ENCODE measurements at places on chromosomes 13 and 19.

DNA sequence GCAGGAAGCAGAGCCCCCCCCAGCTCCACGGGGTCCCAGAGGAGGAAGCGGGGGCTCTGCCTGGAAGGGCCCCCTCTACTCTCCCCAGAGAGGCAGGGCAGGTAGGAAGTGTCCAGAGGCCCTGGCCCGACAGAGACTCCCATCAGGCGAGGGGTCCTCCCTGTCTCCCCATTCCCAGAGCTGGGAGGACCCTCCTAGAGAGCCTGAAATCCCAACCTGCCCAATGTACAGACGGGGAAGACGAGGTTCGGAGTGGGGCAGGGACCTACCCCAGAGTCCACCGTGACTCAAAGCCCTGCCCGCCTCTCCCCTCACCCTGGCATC lies 1.1 kb downstream of the TLE2 start:
- H3K27me3 ChIP-seq = no peaks in the 10 kb centered on the region
- H3K4me1 ChIP-seq = peaks cover 36% of the 10 kb centered on the region
- peak overlapping the region; percentile 62 for H3K4me3 ChIP-seq

GRCh38 chr19:49182848-49183375 lies 25.3 kb downstream of the TRPM4 start:
- no peaks in the 10 kb centered on the region for H3K27me3 ChIP-seq
- DNase-seq = no peak
- H3K27ac ChIP-seq = no peak overlapping the region
- no peaks in the 10 kb centered on the region for H3K4me1 ChIP-seq
- no peak overlapping the region for H3K4me3 ChIP-seq

DNA sequence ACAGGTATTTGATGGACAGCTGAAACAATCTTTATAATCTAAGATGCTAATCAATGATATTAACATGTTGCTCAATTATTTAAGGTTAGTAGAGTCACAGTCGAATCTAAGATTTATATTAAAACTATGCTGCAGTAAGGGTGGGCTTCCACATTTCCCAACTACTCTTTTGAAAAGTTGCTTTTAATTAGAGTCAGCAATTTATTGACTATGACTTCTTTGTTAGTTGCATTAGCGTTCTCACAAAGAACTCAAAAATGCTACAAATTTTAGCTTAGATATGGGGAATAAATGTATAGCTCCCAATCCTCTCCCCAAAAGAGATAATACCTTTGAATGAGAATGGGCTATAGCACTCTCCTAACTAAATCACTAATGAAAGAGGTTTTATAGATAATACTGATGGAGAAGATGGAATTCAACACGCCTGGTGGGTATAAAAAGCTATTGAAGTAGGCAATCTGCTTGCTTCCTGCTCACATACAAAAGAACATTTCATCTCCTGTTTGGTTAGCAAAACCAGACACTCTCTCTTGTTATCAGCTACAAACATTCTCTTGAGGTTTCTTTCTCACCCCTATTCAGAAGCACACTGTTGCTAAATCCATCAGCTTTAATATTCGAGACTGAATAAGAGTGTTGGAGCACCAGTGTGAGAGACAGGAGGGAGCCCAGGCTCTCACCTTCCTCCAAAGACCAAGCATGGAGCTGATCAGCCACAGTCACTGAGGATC lies 2.4 kb upstream of the FLT1 start:
- H3K36me3 ChIP-seq = no peaks in the 10 kb centered on the region
- no peak overlapping the region for H3K27ac ChIP-seq
- no peak for DNase-seq
- no peak overlapping the region for H3K4me3 ChIP-seq
- H3K27me3 ChIP-seq = peaks cover 26% of the 10 kb centered on the region

DNA sequence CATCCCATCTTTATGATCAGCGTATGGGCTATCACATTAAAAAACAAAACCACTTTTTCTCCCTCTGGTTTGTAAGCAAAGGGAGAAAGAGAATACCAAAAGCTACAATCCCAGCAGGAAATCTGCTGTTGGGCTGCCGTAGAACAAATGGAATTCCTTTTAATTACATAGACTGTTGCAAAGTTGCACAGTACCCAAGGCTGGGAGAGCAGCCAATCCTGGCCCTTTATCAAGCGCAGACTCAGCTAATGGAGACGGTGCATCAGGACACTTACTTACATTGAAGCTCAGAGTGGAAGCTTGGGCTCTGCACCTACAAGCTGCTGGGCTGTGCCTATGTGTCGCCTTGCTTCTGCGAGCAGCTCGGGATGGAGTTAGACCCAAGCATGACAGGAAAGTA lies 15.2 kb downstream of the CCNA1 start:
- no peaks in the 10 kb centered on the region for H3K27me3 ChIP-seq
- H3K27ac ChIP-seq = no peak overlapping the region
- no peaks in the 10 kb centered on the region for H3K4me1 ChIP-seq

GRCh38 chr13:114071410-114071809 lies 61.0 kb downstream of the RASA3 start:
- peaks cover 62% of the 10 kb centered on the region for H3K36me3 ChIP-seq
- H3K27me3 ChIP-seq = no peaks in the 10 kb centered on the region
- no peak overlapping the region for H3K4me3 ChIP-seq
- H3K27ac ChIP-seq = no peak overlapping the region
- H3K4me1 ChIP-seq = peaks cover 36% of the 10 kb centered on the region
- no peak for DNase-seq

GRCh38 chr19:38412491-38412890 lies 9.6 kb downstream of the FAM98C start:
- H3K36me3 ChIP-seq = peaks cover 9% of the 10 kb centered on the region
- no peaks in the 10 kb centered on the region for H3K27me3 ChIP-seq
- no peak overlapping the region for H3K27ac ChIP-seq
- no peak for DNase-seq

DNA sequence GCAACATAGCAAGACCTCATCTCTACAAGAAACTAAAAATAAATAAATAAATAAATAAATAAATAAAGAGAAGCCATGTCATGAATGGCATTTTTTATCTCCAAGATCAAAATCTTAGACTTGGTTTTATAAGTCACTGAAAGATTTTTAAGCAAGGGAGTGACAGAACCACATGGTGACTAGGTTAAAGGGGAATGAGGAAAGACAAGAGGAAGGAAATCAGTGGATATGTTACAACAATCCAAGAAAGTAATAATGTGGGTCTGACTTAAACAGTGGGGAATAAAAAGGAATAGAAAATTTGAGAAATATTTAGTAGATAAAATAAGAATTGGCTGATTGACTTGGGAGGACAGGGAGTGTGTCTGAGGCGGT lies 18.8 kb upstream of the MED4 start:
- H3K36me3 ChIP-seq = no peaks in the 10 kb centered on the region
- no peaks in the 10 kb centered on the region for H3K4me1 ChIP-seq
- no peak overlapping the region for H3K4me3 ChIP-seq
- no peaks in the 10 kb centered on the region for H3K27me3 ChIP-seq

DNA sequence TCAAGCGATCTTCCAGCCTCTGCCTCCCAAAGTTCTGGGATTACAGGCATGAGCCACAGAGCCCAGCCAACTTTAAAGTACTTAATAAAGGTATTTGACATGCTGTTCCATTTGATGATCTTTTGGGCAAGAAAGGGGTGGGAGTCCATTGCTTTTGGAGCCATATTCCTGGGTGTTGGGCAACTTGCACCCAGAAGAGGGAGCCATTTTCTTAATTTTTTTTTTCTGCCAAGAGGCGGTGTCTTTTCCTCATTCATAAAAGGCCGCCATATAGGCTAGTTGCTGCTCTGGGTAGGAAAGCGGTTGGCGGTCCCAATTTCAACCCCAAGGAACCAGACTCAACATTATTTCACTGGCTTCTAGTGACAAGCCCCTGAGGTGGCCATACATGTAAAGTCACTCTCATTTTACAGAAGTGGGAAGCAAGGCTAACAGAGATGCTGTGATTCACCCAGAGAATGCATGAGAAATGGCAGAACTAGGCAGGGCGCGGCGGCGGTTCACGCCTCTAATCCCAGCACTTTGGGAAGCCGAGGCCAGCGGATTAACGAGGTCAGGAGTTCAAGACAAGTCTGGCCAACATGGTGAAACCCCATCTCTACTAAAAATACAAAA lies 139.6 kb downstream of the CACNA1A start:
- no peaks in the 10 kb centered on the region for H3K4me1 ChIP-seq
- no peaks in the 10 kb centered on the region for H3K36me3 ChIP-seq
- peaks cover 8% of the 10 kb centered on the region for H3K27me3 ChIP-seq
- no peak overlapping the region for H3K4me3 ChIP-seq

- no peak overlapping the region for H3K4me3 ChIP-seq
- no peaks in the 10 kb centered on the region for H3K27me3 ChIP-seq
- no peak for DNase-seq
- H3K36me3 ChIP-seq = no peaks in the 10 kb centered on the region
Measured at GRCh38 chr19:36258028-36258875, 43.3 kb downstream of the ZNF146 start.

DNA sequence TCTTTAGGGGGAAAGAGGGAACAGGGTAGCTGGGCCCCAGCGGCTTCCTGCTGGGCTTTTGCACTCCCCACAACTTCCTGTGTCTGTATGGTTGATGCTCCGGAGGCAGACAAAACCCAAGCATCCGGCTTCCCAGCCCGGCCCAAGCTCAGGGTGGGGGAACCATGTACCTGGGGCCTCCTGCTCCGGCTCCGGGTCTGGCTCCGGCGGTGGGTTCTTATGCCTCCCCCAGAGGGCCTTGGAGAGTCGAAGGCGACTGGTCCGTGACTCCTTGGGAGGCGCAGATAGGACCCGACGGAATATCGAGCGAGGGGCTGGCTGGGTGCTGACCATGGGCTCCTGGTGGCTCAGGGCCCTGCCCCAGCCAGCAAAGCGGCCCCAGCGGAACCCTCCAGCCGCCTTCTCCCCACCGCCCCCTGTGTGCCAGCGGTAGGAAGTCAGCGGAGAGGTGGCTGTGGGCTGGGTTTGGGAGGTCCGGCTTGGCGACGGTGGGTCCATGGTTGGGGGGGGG lies 428 bp downstream of the RASAL3 start:
- H3K36me3 ChIP-seq = peaks cover 28% of the 10 kb centered on the region
- peaks cover 85% of the 10 kb centered on the region for H3K4me1 ChIP-seq
- peak overlapping the region; percentile 93 for H3K27ac ChIP-seq
- H3K27me3 ChIP-seq = no peaks in the 10 kb centered on the region
- DNase-seq = peak; percentile 83
- H3K4me3 ChIP-seq = peak overlapping the region; percentile 98

DNA sequence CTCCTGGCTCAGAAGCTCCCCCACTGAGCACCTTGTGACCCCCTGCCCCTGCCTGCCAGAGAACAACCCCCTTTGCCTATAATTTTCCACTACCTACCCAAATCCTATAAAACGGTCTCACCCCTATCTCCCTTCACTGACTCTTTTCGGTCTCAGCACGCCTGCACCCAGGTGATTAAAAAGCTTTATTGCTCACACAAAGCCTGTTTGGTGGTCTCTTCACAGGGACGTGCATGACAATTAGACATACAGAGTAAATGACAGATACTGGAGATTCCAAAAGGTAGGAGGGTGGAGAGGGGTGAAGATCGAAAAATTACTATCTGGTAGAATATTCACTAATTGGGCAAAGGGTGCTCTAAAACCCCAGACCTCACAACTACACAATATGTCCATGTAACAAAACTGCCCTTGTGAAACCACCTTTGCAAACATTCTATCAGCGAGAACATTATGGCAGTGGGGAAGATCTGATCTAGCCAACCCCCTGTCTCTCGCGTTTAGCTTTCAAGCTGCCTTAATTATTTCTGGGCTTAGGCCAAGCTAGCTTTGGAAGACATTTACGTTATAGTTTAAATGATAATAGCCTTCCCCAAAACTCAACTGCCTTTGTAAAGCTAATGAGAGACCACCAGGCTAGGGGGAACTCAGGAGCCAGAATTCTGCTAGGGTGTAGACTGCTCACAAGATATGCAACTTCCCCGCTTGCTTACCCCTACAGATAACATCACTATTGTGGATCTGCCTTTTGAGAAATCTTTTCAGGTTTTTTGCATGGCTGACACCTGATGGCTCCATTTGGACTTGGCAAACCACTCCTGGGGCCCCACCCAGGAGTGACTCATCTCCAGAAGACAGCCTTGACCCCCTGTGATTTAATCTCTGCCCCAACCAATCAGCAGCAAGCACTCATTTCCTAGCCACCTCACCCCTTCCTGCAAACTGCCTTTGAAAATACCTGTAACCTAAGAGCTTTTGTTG lies 1534.0 kb upstream of the SPRY2 start:
- DNase-seq = no peak
- H3K36me3 ChIP-seq = no peaks in the 10 kb centered on the region

DNA sequence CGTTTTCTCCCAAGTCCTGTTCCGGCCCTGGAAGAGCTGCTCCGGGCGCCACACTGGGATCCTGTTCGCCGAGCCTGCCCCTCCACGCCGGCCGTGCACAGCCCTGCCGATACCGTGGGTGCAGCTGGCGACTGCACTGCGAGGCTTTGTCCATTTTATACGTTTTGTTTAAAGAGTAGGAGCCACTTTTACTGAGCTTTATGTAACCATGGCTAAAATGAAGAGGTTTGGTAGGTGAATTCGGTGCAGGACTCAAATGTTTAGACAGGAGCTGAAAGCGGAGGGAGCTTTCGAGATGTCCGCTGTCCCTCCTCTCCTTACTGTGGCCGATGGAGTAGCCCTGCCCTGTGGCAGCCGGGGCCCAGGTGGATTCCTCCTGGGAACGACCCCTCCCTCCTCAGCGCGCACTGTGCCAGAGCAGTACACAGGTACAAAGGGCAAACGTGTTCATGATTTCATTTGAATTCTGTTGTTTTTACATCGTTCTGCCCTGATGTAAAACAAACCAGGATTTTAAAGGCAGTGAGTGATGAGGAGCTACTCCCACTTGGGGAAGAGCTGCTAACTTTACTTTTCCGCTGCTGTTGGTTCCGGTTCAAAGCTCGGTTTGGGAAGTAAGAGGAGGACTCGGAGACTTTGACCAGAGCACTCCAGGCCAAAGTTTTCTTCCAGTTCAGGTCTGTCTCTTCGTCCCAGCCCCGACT lies 1.7 kb downstream of the COL4A2 start:
- DNase-seq = no peak
- peaks cover 62% of the 10 kb centered on the region for H3K27me3 ChIP-seq

Data from CD4-positive, alpha-beta T cell (primary cell).